Kidney (tissue), 22 donors: ENCODE measurements at places on chromosomes 2 and 18. TPM values are rescaled to one million over a fixed set of nuclear protein-coding genes. Genes with fewer than 3 reads are reported as not detected.

The KCNJ13 gene
- 2.0 TPM for polyA plus RNA-seq

GRCh38 chr2:241618296-241618805 lies 18.6 kb downstream of the THAP4 start:
- H3K4me3 ChIP-seq, result no peak overlapping the region
- peak overlapping the region; percentile 82 for H3K27ac ChIP-seq
- no peaks in the 10 kb centered on the region for H3K27me3 ChIP-seq
- DNase-seq, result no peak
- peaks cover 13% of the 10 kb centered on the region for H3K4me1 ChIP-seq
- H3K36me3 ChIP-seq, result no peaks in the 10 kb centered on the region

- H3K4me1 ChIP-seq, result peaks cover 5% of the 10 kb centered on the region
- H3K27ac ChIP-seq, result no peak overlapping the region
- H3K27me3 ChIP-seq, result no peaks in the 10 kb centered on the region
- no peak overlapping the region for H3K4me3 ChIP-seq
- H3K36me3 ChIP-seq, result no peaks in the 10 kb centered on the region
- DNase-seq, result no peak
These were observed 10.0 kb downstream of the INPP4A start for GRCh38 chr2:98454500-98455235.

DNA sequence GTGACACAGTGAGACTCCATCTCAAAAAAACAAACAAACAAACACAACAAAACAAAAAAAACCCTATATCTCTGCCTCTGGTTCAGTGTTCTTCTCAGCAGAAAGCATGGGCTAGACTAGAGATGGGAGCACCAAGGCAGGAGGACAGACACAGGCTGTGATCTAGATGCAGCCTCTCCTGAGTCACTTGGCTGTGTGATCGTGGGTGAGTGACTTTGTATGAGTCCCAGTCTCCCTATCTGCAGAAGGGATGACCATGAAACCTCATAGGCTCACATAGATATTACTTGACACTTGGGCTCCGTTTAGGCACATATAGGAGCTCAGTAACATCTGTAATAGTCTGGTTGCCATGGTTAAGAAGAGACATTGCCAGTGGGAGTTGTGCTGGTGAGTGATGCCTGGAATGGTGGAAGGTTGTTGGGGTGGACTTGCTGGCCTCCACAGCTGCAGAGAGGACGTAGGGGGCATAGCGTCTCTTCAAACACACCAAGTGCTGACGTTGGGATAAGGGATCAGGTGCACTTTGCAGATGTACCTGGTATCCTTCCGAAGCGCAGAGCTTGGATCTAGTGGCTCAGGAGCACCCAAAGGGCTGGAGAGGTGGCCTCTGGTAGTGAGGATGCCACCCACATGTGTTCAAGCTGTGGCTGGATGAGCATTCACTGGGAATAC lies 318.9 kb upstream of the HS6ST1 start:
- H3K27ac ChIP-seq, result no peak overlapping the region
- no peak overlapping the region for H3K4me3 ChIP-seq
- peaks cover 4% of the 10 kb centered on the region for H3K4me1 ChIP-seq
- no peak for DNase-seq
- no peaks in the 10 kb centered on the region for H3K27me3 ChIP-seq
